ENCODE measurements at places on chromosomes 5 and 9. TPM values are rescaled to one million over a fixed set of nuclear protein-coding genes. Genes with fewer than 3 reads are reported as not detected.

Gene IL3
- total RNA-seq: 140 TPM

Gene PPP3R2
- total RNA-seq: not detected

Gene TNC
- 1.9 TPM for total RNA-seq

Gene AGXT2
- total RNA-seq: not detected

Gene GPR21
- total RNA-seq: 1.0 TPM

Gene SPINK6
- total RNA-seq: not detected

Gene SH3TC2
- not detected for total RNA-seq

Gene CD274
- total RNA-seq: 36.7 TPM

Gene RAB3C
- not detected for total RNA-seq

Gene NEK6
- 47.7 TPM for total RNA-seq

Gene ECPAS
- 107 TPM for total RNA-seq

Gene GABBR2
- not detected for total RNA-seq

- no peak for DNase-seq
These were observed 94.2 kb upstream of the SAP30L start for GRCh38 chr5:154351566-154351965.

GRCh38 chr5:112549605-112550166 is 130.6 kb upstream of the EPB41L4A start:
- no peak for DNase-seq

DNA sequence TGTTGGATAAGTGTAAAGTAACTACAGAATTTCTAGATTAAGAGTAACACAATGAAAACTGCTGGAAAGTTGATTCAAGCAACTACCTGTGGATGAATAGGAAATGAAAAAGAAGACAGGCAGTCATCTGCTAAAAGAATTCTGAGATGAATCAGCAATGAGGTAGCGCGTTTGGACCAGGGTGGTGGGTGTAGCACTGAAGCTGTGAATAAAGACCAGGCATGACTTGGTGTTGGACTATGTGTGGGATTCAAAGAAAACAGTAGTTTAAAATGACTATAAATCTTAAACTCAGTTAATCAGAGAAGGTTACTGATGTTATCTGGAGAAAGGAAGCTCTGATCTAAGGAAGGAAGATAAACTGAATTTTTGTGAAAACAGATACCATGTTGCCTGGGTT is 159.8 kb downstream of the FBN2 start:
- DNase-seq: no peak

DNA sequence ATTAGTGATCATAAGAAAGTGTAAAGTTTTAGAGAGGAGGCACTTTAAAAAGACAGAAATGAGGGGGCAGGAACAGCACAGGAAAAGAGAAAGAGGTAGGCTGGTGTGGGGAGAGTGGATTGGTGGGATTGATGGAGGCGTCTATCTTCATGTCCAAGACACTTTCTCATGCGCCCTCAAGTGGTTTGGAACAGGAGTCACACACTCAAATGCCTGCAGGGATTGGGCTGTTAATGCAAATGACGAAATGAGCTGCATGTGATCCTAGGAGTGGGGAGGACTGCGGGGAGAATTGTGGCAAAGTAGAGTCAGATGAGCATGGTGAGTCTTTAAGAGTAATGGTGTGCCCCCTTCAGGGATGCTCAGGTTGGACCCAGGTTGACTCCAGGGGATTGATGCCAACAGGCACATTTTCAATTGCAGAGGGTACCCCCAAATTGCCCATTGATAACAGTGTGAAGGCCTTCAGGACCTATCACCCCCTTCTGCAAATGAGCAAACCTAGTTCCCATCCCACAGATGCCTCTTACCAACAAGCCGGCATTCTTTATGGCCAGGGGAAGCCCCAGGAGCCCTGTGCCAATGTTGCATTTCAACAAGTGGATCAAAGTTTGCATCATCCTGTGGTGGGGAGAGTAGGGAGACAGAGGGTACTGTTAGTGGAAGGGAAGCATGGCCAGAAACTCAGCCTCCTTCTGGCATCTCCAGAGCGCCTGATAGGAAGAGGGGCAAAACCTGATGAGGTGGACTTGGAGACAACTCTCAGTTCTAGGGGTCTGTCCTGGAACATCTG is 5.3 kb downstream of the SLC36A3 start:
- DNase-seq: no peak

DNA sequence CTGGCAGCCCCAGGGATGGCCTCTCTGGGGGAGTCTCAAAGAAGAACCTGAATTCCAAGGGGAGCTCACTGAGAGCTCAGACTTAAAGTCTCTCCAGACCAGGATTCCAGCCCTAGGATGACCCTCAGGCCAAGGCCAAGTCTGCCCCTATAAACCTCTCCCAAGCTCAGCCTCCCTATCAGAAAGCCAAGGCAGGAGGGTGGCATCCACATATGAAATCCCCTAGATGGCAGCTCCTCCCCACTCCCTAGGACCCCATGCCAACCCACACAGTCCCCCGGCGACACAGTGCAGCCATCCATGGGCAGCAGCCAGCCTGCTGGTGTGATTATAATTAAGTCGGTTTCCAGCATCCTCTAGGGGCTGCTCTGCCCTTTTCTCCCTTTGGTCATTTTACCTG is 269.9 kb downstream of the CDK5RAP2 start:
- DNase-seq: no peak

DNA sequence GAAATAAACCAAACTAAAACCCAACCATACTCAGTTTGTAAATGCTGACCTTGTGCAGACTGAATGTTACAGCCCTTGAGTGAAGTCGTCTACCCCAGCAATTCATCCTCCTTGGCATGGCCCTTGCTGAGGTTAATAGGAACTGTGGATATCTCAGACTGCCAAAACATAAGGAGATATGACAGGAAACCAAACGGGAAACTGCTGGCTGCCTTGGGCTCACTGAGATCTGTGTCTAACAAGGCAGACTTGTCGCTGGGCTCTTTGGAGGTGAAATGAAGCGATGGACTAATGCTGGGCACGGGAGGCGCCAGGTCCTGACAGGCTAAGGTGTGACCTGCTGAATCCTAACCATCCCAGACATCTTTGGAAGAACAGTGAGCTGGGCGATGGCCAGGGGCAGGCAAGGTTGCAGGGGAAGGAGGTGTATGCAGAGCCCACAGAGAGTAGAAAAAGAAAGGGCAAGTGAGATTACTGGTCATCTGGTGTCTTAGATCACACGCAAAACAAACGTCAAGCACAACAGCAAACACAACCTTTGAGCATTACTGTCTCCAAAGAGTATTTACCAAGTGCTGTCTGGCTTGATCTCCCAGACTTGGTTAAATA is 44.6 kb upstream of the ALDH1A1 start:
- DNase-seq: no peak

- no peak for DNase-seq
These were observed 248.3 kb upstream of the CCNG1 start for GRCh38 chr5:163189023-163189553.

DNA sequence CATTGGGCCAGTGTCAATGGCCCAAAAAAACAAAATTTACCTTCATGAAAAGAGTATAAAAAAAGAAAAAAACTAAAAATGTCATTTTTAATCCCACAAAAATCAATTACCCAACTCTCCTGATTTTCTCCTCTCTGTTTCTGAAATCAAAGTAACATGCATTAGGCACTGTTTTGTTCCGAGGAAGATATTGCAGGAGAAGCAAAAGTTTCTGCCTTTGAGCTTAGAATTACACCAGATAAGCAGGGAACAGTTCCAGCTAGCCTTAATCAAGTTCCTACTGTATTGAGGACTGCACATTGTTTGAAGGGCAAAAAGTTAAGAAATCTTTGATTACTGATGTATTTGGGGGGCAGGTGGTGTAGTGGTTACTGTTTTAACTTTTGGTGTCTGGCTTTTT is 1.1 kb upstream of the PRKAA1 start:
- DNase-seq: no peak

DNA sequence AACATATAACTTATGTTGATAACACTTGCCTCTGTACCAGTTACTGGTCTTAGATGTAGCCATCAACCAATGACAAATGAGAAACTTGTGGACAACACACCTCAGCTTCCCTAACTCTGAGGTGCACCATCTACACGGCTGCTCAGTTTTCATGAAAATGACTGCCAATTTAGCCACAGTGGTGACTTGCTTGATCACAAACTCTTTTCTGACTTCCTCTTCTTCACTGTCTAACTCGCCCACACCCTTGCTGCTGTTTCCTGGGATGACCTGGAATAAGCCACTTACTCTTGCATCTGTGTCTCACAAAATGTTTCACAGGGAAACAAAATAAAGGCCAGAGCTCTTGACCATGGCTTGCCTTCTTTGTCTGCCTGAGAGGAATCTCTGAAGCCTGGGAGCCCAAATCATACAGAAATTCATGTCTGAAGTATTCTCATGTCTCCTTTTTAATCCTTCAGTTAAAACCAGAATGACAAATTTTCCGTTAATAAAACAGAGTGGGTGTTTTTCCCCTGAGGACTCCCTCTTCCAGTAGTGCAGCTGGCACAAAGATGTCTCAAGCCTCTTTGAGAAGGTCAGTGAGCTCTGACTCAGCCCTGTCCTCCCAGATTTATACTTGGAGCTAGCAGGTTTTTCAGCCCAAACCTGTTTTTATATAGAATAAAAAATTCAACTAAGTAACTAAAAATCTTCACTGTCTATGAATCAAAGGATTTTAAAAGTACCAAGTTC is 126.5 kb upstream of the PAM start:
- DNase-seq: no peak

DNA sequence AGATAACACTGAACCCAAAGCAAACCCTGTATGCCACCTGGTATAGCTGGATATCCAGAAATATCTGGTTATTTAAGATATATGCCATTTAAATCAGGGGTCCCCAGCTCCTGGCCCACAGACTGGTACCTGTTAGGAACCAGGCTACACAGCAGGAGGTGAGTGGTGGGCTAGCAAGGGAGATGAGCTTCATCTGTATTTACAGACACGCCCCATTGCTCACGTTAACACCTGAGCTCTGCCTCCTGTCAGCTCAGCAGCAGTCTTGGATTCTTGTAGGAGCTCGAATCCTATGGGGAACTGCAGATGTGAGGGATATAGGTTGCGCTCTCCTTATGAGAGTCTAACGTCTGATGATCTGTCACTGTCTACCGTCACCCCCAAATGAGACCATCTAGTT is 646.6 kb downstream of the TLE4 start:
- no peak for DNase-seq

DNA sequence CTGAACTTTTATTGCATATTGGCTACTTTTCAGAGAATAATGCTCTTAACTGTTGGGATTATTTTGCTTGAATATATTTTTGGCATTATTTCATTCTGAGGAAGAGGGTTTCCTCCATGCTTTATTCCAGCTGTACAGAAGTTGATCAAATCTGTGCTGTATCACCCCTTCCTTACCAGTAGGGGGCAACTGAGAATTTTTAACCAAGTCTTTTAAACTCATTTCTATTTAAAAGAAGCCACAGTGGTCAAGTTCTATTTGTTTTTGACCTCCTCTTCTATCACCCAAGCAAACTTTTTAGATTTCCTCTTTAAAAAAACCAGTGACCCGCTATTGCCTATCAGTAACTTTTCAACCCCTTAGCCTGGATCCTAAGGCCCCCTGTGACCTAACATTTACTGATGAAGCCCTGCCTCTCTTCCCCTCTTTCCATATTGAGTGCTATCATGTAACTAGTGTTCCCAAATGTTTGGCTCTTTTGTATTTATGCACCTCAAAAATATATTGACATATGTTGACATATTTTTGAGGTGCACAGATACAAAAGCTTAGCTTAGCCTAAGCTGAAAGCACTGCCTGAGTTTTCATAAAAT is 80.6 kb downstream of the FBXO4 start:
- DNase-seq: no peak

- no peak for DNase-seq
These were observed 471.3 kb downstream of the MTRR start for GRCh38 chr5:8340261-8340660.

GRCh38 chr5:180628211-180628610 is 21.2 kb downstream of the FLT4 start:
- DNase-seq: no peak

DNA sequence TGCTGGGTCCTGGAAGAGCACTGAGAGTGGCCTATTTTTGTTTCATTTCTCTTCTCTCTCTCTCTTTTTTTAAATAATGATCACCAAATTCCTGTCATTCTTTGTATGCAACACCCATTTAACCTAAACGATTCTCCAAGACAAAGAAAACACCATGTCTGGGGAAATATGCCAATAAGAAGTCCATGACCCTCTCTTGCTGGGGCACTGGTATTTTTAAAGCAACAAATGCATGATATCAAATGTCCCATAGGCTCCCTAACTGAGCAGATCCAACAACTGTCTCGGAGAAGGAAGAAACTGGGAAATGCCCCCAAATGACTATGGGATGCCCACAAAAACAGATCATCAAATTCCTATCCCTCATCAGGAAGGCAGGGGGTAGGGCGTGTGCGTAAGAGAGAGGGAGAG is 567.4 kb downstream of the CCDC171 start:
- DNase-seq: no peak

GRCh38 chr9:13941714-13942113 is 372.2 kb downstream of the NFIB start:
- no peak for DNase-seq

- no peak for DNase-seq
These were observed 99.3 kb upstream of the EFNA5 start for GRCh38 chr5:107770051-107770450.

DNA sequence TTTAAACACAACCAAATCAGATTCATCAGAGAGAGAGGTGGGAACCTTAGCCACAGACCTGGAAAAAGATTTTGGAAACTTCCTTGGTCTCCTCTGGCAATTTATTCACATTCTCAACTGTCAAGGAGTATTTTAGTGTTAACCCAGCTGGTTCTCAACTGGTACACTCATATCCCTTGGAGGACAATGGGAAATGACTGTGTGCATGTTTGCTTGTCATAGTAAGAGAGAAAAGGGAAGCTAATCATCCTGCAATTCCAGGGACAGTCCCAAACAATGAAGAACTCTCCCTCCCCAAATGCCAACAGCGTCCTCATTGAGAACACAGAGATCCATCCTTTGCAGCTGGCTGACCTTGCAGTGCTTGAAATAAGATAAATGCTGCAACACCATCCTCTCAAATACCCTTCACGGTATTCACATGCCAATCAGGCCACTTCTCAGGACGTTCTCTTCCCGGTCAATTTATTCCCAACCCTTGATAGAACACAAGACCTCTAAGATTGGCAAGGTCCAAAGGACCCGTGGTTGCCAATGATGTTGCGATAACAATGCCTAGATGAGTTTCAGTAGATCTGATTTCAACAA is 75.5 kb downstream of the EPB41L4B start:
- DNase-seq: no peak

DNA sequence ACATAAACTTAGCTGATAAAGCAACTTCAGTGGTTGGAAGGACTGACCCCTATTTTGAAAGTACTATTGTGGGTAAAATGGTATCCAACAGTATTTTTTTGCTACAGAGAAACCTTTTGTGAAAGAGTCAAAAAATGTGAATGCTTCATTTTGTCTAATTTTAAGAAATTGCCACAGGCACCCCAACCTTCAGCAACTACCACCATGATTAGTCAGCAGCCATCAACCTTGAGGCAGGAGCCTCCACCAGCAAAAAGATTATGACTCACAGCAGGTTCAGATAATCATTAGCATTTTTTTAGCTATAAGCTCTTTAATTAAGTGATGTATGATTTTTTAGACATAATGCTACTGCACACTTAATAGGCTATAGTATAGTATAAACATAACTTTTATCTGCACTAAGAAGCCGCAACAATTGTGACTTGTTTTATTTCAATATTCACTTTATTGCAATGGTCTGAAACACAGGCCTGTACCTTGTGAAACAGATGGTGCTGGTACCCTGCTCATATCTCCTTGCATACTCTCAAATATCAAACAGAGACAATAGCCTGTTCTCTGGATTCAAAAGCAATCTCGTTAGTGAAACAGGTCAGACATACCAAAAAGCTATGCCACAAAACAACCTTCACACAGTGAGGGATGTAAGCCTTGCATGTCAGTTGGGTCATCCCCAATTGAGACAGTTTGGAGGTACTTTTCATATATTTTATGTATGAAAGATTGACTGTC is 261.2 kb upstream of the FAM174A start:
- no peak for DNase-seq

GRCh38 chr5:106140101-106140500 is 1530.6 kb downstream of the EFNA5 start:
- DNase-seq: no peak
